ENCODE measurements at places on chromosomes 3 and 15.
A peak's percentile ranks its signal among the peaks of the same experiment; 100 is the strongest.

DNA sequence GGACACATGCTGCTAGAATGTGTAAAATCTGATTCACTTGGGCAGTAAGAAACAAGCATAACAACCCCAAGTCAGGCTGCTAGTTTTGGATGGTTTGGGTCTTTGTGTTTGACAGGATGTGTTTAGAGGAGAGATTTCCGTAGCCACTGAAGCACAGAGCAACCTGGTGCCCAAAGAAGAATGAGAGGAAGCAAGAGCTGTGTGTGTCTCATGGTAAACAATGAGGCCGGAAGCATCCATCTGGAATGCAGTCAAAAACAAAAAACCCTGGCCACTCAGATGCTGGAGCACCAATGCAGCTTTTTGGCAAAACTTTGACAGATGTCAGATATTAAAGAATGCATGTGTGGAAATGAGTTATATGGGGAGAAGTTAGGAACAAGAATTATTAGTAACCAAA, 39.4 kb upstream of the SNRK start:
- DNase-seq: no peak

- DNase-seq: no peak
Observed at GRCh38 chr3:52441772-52442332, 3.1 kb downstream of the SEMA3G start.

DNA sequence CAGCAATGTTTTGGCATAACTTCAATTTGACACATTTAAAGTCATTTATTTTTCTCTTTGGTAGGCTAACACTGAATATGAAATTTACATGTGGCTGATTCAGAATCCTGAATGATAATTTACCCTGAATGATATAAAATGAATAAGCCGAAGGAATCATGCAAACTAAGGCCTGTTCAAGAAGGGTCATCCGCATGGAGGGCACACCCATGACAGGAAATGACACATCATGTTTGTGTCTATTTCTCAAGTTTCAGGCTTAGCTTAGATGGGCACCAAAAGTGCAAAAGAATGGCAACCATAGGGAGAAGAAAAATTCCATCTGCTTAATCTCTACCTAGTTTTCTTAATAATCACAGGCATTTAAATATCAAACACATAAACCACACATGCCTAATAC, 141.5 kb downstream of the DUT start:
- no peak for DNase-seq

GRCh38 chr15:100096248-100096600, 245.6 kb downstream of the ADAMTS17 start:
- DNase-seq: no peak

DNA sequence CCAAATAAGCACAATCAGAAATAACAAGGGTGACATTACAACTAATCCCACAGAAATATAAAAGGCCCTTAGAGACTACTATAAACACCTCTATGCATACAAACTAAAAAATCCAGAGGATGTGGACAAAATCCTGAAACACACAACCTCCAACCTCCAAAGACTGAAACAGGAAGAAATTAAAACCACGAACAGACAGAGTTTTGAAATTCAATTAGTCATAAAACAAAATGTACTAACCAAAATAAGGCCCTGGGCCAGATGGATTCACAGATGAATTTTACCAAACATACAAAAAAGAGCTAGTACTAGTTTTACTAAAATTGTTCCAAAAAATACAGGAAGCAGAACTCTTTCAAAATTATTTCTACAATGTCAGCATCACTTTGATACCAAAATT, 1043.6 kb downstream of the DIPK2A start:
- peak; percentile 6 for DNase-seq

DNA sequence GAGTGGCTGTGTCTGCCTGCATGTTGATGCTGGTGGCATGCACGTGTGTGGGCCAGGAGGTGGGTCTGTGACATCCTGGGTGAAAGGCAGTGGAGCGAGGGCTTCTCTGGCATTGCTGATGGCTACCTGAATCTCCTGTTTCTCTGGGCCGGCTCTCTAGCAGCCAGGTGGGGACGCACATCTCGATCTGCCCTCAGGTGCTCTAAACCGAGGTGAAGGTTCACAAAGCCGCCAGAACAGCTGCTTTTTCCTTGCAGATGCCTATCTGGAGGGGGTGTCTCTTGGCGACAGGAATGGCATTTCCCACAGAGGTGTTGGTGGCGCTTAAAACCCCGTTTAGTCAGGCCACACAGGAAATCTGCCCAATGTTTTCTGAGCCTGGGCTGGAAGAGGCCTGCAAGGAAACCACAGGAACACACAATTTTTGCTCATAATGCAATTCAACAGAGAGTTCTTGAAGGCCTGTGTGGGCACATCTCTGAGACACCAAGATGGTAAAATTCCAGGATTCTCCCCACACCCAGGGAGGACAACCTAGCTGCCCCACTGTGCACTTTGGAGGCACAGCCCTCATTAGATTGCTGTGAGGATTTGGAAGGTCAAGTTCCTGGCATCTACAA, 11.9 kb downstream of the TMEM158 start:
- DNase-seq: no peak

DNA sequence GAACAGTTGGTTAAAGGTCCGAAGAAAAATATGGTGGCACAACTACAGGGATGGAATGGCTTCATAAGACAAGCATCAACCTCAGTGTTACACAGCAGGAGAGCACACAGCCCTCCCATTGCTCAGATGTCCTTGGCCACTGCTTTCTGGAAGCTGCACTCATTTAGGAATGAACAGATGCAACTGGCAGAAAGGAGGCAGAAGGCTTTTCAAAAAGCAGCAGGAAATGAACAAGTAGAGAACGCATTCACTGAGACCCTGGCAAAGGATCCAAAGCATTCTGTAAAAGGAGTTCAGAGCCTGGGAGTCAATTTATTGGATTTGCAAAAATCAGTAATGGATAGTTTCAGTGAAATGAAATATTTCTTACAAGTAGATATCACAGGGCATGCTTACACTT, 101.1 kb downstream of the PDZRN3 start:
- DNase-seq: no peak

- no peak for DNase-seq
Observed at GRCh38 chr3:49310677-49311076, 29.2 kb downstream of the USP4 start.
